ENCODE measurements at places on chromosomes 3 and 15. TPM values are rescaled to one million over a fixed set of nuclear protein-coding genes. Genes with fewer than 3 reads are reported as not detected.

SLMAP gene
- total RNA-seq = 22.5 TPM

TRNT1 gene
- 16.9 TPM for total RNA-seq

PARP6 gene
- 23.3 TPM for total RNA-seq

IL20RB gene
- total RNA-seq = 2.8 TPM

ROBO2 gene
- 0.23 TPM for total RNA-seq

SGO1 gene
- 0.47 TPM for total RNA-seq

ILDR1 gene
- not detected for total RNA-seq

ECE2 gene
- total RNA-seq = not detected

MCF2L2 gene
- total RNA-seq = 0.58 TPM

FBXO40 gene
- not detected for total RNA-seq

CA12 gene
- total RNA-seq = 26.5 TPM

BDH1 gene
- total RNA-seq = 3.0 TPM

PP2D1 gene
- not detected for total RNA-seq

SERPINI2 gene
- total RNA-seq = not detected

ESYT3 gene
- 1.4 TPM for total RNA-seq

FAM107A gene
- total RNA-seq = 2.6 TPM

FES gene
- 26.6 TPM for total RNA-seq

TIMP4 gene
- 13.1 TPM for total RNA-seq

TTC23 gene
- 11.6 TPM for total RNA-seq

KCNMB2 gene
- not detected for total RNA-seq

GLCE gene
- total RNA-seq = 14.5 TPM

LMAN1L gene
- total RNA-seq = not detected

C3orf80 gene
- total RNA-seq = not detected

TICRR gene
- total RNA-seq = 0.34 TPM

MELTF gene
- 87.5 TPM for total RNA-seq

CLCN2 gene
- 2.2 TPM for total RNA-seq

CNBP gene
- 209 TPM for total RNA-seq

SLC9C1 gene
- total RNA-seq = not detected

GRK7 gene
- total RNA-seq = not detected

UQCRC1 gene
- total RNA-seq = 222 TPM

SNURF gene
- 1.5 TPM for total RNA-seq

TERC gene
- 147 TPM for total RNA-seq

MYZAP gene
- total RNA-seq = 0.35 TPM

SYNPR gene
- not detected for total RNA-seq

CPNE9 gene
- total RNA-seq = not detected

KLF15 gene
- 28.6 TPM for total RNA-seq

TLR9 gene
- total RNA-seq = under 0.01 TPM

BFSP2 gene
- total RNA-seq = not detected

LRRC2 gene
- total RNA-seq = 0.09 TPM

CAPN3 gene
- 5.6 TPM for total RNA-seq

PPM1L gene
- total RNA-seq = 0.93 TPM

ACTC1 gene
- total RNA-seq = 70.4 TPM

ABHD17C gene
- total RNA-seq = 16.9 TPM

SMCO1 gene
- not detected for total RNA-seq

SCN11A gene
- total RNA-seq = 0.12 TPM

ROBO1 gene
- total RNA-seq = 20.8 TPM

CLN6 gene
- 25.4 TPM for total RNA-seq

WDR93 gene
- total RNA-seq = not detected

B3GALNT1 gene
- total RNA-seq = 20.7 TPM
